Activated CD4-positive, CD25-positive, alpha-beta regulatory T cell treated with anti-CD3 and anti-CD28 coated beads, Interleukin-2, amount 50 U/mL, for 24 hours (primary cell): ENCODE measurements at places on chromosomes 6 and 20.
A peak's percentile ranks its signal among the peaks of the same experiment; 100 is the strongest.

GRCh38 chr20:14951707-14952418, 614.5 kb upstream of the FLRT3 start:
- ATAC-seq: no peak

- no peak for ATAC-seq
Observed at GRCh38 chr20:6663751-6664388, 103.6 kb upstream of the BMP2 start.

DNA sequence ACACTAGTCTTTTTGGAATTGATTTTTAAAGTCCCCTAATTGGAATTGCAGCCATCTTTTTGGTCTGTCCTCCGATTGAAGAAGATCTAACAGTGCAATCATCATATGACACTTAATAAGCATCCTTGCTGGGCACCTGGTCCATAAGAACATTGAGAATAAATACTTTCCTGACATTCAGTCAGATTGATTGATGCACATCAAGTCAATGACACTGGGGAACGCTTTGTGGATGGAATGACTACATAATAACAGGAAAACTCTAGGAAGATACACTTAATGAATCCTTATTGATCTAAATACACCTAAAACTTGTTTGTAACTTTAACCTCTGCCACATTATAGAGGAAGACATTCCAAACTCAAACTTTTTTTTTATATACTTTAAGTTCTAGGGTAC, 255.7 kb downstream of the PRKN start:
- ATAC-seq: no peak

- ATAC-seq: no peak
Observed at GRCh38 chr6:114939630-114940029, 596.8 kb upstream of the HS3ST5 start.

DNA sequence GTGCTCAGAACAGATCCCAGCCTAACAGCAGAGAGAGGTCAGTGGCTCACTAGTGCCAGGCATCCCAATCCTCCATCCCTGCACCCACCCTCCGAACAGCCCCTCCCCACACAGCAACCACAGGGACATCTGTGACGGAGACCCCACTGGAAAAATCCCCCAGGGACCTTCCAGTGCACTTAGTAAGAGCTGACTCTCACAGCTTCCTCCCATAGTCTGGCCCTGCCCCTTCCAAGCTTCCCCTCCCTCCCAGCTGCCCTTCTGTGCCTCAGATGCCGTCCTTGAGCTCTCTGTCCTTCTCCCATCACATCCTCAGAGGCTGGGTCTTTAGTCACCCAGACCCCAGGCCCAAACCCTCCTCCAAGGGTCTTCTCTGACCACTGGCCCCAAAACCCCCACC, 9.7 kb upstream of the THBS2 start:
- no peak for ATAC-seq

DNA sequence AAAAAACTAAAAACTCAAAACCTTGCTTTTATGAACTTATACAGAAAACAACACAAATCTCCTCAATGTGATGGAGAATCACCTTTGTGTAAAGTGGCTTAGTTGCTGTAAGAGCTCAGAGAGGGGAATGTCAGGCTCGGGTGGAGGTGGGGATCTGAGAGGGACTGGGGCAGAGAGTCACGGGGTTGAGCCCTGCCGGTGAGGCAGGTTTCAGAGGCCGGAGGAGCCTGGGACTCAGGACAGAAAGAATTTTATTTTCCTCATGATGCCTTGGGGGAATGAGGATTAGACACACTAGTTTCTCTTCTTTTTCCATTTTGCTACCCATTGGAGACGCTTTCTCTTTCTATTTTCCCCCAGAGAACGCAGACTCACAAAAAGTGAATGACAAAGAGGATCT, 252.3 kb upstream of the FOXQ1 start:
- ATAC-seq: no peak

GRCh38 chr6:35148167-35148741, 7.1 kb upstream of the TCP11 start:
- peak; percentile 97 for ATAC-seq

DNA sequence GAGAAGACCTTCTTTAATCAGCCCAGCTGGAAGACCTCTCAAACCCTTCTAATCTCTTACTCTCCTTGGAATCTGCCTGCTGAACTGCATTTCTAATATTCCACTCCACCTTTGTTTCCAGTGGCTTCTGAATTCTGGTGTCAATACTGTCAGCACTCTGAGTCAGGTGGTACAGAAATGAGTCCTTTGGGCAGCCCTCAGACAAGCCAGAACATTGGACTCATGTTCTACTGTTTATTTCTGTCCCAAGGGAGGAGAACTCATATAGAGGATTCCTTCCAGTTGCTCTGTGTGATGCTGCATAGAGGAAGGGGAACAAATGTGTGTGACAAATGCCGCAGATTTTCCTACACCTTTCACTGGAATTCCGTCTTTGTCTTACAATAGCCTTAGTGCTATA, 114.8 kb downstream of the PHF3 start:
- ATAC-seq: no peak

DNA sequence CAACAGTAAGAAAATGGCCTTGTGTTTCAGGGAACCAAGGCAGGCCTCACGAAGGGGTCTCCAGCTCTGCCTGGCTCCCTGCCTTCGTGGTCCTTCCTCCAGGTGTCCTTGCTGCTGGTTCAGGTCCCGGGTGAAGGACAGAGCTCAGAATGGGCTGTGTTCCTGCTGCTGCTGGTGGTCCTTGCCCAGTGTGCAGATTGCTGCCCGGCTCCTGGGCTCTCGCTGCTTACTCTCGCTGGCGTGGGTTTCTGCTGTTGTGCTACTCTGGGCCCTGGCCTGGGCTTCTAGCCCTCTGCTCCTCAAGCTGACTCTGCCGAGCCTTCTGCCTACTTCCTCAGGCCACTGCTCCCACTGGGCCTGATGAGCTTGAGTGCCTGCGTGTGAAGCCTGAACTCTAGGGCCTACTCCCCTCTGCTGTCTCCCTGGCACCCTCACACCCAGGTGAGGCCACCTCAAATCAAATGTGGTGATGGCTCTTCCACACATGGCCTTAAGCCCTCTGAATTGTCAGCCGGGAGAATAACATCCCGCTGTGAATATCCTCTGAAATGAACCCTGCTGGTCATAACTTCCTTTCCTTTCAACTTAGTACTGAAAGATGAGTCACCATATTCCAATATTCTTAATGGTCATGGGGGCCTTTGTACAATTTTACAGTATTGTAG, 171.6 kb downstream of the FOXC1 start:
- ATAC-seq: no peak
